ENCODE measurements at places on chromosomes 3 and 15.

DNA sequence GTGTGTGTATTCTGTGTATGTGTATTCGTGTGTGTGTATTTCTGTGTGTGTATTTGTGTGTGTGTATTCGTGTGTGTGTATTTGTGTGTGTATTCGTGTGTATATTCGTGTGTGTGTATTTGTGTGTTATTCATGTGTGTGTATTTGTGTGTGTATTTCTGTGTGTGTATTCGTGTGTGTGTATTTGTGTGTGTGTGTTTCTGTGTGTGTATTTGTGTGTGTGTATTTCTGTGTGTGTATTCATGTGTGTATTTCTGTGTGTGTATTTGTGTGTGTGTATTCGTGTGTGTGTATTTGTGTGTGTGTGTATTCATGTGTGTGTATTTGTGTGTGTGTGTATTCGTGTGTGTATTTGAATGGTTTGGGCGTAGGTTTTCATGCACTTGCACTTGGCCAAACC lies 405.4 kb downstream of the SOX2 start:
- no peak for DNase-seq

DNA sequence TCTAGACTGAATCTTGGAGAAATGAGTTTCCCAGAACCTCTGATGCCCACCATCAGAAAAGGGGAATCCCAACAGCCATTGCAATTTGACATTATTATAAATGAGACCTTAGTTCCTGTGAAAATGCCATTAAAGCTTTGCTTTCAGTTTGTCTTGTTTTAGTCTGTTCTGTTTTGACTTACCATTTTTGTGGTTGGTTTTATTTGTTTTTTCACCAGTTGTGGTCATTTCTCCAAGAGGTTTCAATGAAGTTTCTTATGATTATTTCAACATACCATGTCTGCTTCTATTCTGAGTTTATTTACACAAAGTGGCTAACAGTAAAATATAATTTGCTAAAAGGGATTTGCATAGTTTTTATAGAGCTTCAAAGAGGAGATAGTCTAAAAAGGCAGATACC lies 175.0 kb upstream of the MCTP2 start:
- DNase-seq = no peak

GRCh38 chr3:150545419-150546225 lies 674 bp downstream of the SERP1 start:
- DNase-seq = no peak

DNA sequence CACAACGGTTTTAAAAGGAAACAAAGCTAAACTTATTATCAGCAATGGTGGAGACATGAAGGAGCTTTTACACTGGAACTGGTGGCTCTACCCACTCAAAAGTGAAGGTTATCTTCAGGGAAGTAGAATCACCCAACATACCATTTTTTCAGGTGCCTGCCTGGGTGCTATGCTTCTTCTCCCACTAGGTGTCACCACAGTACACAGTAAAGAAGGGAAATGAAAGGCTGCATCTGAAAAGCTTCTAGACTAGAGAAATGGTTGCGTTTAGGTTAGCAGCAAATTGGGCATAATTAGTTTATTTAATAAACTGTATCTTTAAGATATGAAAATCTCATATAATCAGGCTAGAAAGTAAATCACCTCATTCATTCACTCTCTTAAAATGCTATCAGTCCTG lies 47.0 kb upstream of the SELENOK start:
- DNase-seq = no peak

GRCh38 chr3:152977366-152977765 lies 142.4 kb downstream of the P2RY1 start:
- no peak for DNase-seq

All from T-helper 17 cell (primary cell).